ENCODE measurements at places on chromosomes 3 and 15.

DNA sequence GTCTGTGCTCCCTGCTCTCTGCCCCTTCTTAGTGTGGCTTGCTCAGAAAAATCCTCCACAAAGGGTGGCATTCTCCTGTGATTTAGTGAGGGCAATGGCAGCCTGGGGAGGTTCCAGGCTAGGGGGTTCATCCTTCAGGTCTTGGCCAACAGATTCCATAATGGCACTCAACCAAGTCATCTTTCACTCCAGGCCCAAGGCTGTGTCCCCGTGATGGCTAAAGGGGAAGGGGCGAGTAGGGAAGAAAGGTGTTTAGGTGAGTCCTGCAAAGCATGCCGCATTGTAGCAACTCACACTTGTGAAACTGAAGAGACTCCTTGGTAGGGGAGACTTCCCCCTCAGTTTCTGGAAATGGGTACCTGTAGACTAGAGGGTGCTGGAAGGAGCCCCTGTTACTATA, 105.6 kb downstream of the THSD4 start:
- no peak for DNase-seq

GRCh38 chr3:184174284-184174645, 390 bp upstream of the AP2M1 start:
- no peak for DNase-seq

DNA sequence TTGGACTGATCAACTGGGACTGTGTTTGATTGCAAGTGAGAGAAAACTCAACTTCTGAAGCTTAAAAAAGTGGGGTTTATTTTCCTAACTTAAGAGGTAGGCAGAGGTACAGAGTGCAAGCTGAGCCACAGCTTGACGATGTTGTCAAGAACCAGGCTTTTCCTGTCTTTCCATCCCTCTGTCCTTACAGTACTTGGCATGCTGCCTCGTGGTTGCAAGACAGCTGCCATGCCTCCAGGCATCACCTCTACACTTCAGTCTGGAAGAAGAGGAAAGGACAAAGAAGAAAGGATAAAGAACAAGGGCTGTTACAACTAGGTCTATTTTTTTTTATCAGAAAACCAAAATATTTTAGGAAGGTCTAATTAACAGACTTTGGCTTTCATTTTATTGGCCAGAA, 51.8 kb upstream of the GALNT15 start:
- DNase-seq, result no peak

- no peak for DNase-seq
Measured at GRCh38 chr3:53144446-53144845, 14.2 kb upstream of the RFT1 start.

DNA sequence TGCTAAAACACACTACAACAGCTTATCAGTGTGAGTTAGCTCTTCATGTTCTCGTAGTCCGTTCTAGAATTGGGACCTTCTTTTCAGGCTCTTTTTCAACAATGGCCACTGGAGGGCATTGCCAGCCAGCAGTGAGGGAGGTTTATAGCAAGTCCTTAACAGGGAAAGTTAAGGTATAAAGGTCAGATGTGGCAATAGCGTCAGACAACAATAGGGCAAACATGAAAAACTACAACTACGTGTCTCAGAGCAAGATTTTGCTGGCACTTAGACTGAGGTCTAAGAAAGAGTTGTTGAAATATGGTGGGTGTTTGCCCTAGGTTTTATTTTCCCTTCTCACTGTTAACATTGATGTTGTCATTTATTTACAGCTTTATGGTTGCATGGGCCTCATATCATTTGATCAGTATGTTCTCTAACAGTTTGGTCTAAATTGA, 161.4 kb downstream of the GMNC start:
- no peak for DNase-seq

DNA sequence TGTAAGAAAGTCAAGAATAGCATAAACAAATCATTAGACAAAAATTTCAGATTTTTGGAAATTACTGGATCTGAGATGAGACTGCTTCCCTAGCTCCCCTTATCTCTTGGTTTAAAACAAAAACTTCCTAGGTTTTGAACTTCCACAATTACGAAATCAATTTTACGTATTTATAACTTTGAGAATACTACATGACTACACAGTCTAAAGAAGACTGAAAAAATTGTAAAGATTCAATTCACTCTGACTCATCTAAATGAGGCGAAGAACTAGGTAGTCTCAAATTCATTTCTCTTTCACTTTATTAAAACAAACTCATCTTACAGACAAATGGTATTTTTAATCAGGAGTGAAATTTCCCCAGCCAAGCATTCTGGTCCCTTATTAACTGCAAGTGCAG, 10.3 kb downstream of the CCDC54 start:
- DNase-seq, result no peak

DNA sequence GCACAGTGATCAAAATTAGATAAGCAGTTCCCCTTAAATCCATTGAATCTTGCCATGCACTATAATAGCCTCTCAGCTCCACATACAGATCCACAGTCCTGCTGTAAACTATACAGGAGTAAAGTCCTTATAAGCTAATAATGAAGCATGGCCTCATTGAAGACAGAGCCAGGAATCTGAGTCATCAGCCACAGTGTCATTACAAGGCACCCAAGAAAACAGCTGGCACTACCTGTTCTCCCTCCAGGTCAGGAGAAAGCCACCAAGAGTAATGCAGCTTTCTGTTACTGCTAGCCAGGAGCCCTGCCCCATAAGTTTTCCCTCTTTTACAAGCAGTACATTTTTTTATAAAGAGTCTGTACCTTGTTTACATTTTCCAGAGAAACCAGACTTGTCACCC, 27.3 kb downstream of the WDR49 start:
- no peak for DNase-seq

DNA sequence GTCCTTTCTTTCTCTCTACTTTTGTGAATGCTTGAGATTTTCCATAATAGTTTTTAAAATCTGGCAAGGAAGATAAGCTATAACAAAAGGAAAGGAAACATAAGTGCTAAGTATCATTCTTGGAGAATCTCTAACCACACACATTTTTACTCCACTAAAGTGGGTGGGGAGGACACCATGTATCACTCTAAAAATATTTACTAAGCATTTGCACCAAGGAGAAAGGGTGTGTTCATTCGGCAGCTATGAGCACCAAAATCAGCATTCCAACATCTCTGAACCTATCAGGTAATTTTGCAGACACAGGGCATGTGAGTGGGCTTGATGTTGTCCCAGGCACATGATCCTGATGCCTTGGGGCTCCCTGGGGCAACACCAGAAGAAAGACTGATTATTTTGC, 5.5 kb downstream of the B4GALT4 start:
- no peak for DNase-seq

DNA sequence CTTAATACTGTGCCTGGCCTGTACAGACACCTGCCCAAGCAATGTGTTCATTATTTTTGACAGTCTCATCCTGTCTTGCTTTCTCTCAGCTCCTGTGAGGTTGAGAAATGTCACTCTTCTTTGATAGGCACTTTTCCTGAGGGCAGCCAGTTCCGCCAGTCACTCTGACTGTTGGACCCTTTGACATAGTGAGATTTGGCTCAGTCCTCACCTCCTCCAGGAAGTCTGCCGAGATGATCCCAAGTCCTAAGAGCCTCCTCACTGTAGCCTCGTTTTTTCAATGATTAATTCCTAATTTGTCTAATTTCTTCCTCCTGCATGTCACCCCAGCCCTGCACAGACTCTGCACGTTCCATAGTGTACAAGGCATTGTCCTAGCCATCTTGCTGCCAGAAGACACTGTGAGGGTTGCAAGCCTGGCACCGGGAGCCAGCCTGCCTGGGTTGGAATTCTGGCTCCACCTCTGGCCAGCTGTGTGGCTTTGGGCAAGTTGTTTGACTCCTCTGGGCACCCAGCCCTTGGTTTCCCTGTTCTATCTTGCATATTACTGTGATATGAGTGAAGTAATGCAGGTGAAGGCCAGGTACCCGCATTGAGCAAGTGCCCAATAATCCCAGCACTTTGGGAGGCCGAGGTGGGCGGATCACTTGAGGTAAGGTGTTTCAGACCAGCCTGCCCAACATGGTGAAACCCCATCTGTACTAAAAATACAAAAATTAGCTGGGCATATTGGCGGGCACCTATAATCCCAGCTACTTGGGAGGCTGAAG, 24.3 kb downstream of the RPLP1 start:
- no peak for DNase-seq

DNA sequence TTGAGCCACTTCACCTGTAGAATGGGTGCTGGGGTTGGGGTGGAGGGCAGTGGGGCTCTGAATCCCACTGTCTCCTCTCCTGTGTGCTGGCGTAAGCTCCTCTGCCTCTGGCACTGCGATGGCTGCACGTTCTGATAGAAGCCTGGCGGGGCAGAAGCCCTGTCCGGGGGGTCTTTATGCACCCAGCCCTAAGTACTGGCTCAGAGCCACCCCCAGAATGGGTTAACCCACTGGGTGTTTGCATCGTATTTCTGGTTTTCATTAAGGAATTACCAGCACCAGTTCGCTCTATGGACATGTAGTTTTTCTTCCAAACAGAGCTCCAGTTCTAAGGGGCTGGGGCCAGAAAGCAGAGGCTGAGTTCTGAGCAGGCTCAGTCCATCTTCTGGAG, 37.7 kb upstream of the CDCP1 start:
- no peak for DNase-seq

DNA sequence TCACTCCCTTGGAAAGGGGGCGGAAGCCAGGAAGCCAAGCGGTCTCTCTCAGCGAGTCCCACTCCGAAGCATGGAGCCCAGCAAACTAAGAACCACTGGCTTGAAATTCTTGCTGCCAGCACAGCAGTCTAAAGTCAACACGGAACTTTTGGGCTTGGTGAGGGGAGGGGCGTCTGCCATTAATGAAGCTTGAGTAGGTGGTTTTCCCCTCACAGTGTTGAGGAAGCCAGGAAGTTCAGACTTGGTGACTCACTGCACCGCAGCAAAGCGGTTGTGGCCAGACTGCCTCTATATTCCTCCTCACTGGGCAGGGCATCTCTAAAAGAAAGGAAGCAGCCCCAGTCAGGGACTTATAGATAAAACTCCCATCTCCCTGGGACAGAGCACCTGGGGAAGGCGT, 665.4 kb upstream of the CBLB start:
- peak; percentile 50 for DNase-seq

DNA sequence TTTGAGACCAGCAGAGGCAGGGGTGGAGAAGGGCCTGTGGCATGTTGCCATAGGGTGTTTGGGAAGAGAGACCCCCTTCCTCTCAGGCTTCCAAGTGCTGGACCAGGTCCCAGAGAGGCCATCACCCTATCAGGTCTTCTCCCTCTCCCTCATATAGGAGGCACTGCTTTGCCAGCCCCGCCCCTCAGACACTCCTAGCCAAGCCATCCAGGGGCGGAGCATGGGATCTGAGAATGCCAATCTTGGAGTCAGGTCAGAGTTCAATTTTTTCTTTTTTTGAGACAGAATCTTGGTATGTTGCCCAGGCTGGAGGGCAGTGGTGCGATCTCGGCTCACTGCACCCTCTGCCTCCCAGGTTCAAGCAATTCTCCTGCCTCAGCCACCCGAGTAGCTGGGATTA, 32.7 kb downstream of the CRABP1 start:
- no peak for DNase-seq

DNA sequence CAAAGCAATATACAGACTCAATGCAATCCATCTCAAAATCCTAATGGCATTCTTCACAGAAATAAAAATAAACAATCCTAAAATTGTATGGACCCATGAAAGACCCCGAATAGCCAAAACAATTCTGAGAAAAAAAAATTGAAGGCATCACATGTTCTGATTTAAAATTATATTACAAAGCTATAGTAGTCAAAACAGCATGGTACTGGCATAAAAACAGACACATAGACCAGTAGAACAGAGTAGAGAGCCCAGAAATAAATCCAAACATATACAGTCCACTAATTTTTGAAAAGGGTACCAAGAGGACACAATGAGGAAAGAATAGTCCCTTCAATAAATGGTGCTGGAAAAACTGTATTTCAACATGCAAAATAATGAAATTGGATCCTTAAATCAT, 70.4 kb upstream of the THRB start:
- no peak for DNase-seq

GRCh38 chr3:115624029-115624741, 875 bp downstream of the GAP43 start:
- DNase-seq, result no peak

GRCh38 chr3:120652896-120653545, 29.0 kb downstream of the HGD start:
- no peak for DNase-seq

GRCh38 chr3:908839-909238, 184.0 kb upstream of the CNTN6 start:
- no peak for DNase-seq

GRCh38 chr3:142501004-142501926, 53.4 kb upstream of the XRN1 start:
- DNase-seq, result no peak

Measured in activated CD4-positive, alpha-beta T cell treated with anti-CD3 and anti-CD28 coated beads for 4 hours (primary cell).